ENCODE measurements at places on chromosomes 16 and 17.

DNA sequence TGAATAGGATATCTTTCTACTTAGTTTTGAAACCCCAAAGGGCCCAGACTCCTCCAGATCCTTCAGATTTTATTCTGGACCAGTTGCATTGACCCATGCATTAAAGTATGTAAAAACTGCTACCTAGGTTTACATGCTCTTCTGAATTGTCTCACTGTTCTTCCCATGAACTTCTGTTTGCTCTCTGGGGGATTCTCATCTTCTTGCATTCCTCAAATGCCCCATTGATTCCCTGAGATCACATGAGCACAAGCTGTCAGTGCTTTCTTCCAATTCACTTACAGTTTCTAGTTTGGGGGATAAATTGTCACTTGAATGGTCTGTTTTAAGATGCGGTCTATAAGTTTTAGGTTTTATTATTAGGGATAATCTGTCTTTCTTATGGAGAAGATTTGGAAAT, 188.9 kb upstream of the KIF2B start:
- DNase-seq, result no peak

DNA sequence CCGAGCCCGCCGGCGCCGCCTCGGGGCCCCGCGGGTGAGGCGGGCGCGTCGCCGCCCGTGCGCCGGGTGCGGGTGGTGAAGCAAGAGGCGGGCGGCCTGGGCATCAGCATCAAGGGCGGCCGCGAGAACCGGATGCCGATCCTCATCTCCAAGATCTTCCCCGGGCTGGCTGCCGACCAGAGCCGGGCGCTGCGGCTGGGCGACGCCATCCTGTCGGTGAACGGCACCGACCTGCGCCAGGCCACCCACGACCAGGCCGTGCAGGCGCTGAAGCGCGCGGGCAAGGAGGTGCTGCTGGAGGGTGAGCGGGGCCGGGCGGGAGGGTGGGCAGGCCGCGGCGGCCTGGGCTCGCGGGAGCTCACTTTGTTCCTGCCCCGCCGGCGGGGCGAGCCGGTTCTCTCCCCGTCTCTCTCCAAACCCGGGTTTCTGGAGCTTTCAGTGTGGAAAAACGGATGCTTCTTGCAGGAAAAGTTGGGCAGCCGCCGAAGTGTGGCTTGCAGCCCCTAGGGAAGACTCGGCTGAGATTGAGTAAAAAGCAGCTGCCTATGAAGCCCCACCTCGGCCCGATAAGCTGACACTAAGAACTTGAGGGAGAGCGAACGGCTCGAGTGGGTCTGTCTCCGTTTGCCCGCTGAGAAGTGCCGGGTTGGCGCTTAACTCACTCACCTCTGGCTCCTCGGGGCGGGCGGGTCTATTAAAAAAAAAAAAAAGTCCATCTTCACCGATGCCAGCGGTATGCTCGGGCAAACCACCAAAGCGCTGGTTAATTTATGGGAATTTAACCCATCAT, 677 bp downstream of the SNTB2 start:
- no peak for DNase-seq

DNA sequence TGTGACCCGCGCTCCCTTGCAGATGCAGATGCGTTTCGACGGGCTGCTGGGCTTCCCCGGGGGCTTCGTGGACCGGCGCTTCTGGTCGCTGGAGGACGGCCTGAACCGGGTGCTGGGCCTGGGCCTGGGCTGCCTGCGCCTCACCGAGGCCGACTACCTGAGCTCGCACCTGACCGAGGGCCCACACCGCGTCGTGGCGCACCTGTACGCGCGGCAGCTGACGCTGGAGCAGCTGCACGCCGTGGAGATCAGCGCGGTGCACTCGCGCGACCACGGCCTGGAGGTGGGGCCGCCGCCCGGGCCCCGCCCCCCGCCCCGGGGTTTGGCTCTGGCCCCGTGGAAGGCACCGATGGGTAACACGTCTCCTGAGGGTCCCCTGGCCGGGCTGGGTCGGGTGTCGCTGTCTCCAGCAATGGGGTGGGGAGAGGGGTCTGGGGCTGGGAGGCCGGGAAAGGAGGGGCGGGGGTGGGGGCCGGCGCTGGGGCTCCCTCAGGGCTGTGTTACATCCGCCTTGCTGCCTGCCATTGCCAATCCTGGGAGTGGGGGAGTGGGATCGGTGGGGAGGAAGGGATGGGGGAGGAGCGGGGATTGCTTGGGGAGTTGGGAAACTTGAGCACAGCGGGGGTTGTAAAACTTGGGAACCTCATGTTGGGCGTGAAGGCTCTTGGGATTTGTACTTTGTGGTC, 737 bp downstream of the NUDT16L1 start:
- no peak for DNase-seq

GRCh38 chr16:47872225-47872624, 283.6 kb downstream of the ABCC12 start:
- DNase-seq, result no peak

DNA sequence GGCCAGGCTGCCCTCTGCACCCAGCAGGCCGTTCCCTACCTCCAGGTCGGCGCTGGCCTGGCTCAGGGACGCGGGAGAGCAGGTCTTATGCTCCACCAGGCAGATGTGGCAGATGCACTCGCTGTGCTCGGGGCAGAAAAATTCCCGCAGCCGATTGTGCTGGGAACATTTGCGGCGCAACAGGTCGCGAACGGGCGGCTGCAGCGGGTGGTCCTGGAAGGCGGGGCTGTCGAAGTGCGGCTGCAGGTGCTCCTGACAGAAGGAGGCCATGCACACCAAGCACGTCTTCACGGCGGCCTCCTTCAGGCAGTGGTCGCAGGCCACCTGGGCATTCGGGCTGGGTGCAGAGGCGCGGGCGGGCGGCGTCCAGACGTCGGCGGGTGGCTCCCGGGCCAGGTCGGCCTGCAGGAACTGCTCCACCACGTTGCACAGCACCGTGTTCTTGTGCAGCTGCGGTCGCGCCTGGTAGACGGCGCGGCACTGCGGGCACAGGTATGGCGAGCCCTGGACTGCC, 439 bp downstream of the TRIM25 start:
- no peak for DNase-seq

DNA sequence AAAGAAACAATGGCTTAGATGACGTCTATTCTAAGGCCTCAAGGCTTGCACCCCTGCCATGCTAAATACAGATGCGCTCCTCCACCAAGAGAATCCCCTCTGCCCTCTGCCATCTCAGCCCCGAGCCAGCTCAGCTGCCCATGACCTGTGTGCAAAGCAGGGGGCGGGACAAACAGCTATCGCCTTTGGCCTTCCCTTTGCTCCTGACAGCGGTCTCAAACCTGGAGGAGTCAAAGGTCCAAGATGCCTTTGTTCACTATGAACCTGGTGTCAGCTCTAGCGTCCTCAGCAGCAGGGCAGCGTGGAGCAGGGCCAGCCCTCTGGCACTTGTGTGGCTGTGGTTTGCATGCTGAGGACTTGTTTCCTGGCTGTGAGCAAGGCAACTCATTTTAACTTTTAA, 12.3 kb downstream of the SLX4 start:
- no peak for DNase-seq

- DNase-seq, result no peak
Measured at GRCh38 chr17:6677158-6677831, 25.7 kb downstream of the C17orf100 start.

DNA sequence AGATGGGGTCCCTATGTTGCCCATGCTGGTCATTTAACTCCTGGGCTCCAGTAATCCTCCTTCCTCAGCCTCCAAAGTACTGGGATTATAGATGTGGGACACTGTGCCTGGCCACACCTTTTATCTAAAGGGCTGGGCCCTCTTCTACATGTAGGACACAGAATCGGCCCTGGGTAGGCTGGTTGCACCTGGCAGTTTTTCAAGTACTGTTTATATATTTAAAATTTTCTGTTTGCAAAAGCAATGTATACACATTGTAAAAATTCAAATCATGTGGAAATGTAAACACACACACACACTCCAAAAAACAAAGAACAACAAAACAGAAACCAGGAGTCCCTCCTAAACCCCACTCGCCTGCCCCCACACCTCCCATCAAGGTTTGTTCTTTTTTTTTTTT, 28.1 kb upstream of the SIAH1 start:
- no peak for DNase-seq

GRCh38 chr16:8720080-8720966, 45.9 kb downstream of the ABAT start:
- no peak for DNase-seq

DNA sequence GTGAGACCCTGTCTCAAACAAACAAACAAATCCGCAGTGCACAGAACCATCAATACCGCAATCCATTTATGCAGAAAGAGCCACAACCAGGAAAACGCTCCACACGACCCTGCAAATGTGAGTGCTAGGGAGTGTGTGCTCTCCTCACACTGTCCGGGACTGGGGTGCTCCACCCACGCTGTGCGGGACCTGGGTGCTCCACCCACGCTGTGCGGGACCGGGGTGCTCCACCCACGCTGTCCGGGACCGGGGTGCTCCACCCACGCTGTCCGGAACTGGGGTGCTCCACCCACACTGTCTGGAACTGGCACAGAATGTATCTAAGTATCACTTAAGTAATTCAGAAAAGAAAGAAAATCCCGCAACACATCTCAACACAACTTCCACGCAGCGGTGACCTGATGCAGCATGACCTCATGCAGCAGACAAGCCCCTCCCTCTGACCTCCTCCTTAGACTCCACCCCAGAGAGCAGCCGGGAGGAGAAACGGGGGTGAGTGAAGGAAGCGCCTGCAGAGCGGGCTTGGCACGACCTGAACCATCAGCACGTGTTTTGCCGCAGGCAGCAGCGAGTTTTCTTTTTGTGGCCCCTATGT, 38.5 kb downstream of the ZNF276 start:
- DNase-seq, result no peak

DNA sequence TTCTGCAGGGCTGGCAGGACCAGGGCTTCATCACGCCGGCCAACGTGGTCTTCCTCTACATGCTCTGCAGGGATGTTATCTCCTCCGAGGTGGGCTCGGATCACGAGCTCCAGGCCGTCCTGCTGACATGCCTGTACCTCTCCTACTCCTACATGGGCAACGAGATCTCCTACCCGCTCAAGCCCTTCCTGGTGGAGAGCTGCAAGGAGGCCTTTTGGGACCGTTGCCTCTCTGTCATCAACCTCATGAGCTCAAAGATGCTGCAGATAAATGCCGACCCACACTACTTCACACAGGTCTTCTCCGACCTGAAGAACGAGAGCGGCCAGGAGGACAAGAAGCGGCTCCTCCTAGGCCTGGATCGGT, 1.4 kb downstream of the CDK5R1 start:
- DNase-seq, result no peak

GRCh38 chr17:49255125-49255524, 24.5 kb upstream of the PHOSPHO1 start:
- DNase-seq, result no peak

DNA sequence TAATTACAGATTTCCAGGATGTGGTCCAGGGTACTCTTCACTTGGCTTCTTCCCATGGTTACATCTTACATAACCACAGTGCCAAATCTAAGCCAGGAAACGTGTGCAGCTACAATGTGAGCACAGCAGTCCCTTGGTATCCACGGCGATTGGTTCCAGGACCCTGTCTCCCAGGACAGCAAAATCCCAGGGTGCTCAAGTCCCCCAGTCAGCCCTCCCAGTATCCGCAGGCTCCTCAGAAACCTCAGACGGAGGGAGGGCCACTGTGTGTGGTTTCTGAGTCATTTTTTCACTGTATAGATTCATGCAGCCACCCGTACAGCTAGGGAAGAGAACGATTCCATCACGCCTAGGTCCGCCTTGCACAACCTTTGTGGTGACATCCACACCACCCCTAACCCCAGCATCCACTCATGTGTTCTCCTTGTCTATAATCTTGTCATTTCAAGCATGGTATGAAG, 11.1 kb upstream of the ATP2C2 start:
- DNase-seq, result peak; percentile 85

GRCh38 chr17:249236-249993, 68.0 kb upstream of the DOC2B start:
- DNase-seq, result no peak

- no peak for DNase-seq
Measured at GRCh38 chr17:6491071-6491700, 46.9 kb downstream of the PIMREG start.

- DNase-seq, result no peak
Measured at GRCh38 chr17:71375948-71376347, 744.9 kb upstream of the SOX9 start.

DNA sequence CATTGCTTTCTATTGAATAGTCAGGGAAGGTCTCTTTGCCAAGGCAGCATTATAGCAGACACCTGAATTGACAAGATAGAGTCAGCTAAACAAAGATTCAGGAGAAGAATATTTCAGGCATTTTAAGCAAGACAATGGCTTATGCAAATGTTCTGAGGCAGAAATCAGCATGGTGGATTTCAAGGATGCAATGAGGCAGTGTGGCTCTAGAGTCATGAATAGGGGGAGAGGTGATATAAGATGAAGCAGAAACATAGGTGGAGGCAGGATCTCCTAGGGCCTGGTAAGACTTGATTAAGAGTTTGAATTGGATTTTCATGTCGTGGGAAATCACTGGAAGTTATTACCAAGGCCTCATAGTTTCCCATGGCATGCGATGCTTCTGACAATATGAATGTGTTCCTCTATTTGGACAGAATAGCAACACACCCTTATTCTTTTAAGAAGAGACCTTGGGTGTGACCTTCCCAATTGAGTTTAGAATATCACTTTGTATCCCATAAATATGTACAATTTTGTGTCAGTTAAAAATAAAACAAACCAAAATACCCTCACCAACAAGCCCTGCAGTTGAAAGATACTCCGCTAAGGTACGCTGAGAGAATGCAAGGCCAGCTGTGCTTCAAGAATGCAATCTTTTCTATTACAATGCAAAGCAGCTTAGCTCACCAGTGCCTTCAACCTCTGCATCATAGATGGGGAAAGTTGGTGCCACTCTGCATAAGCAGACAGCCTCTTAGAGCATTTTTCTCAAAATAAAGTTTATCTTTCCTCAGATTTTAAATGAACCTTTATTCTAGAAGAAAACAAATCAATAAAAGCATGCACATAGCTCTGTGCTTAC, 139.6 kb upstream of the SALL1 start:
- DNase-seq, result no peak

GRCh38 chr16:49833085-49833484, 22.8 kb downstream of the ZNF423 start:
- no peak for DNase-seq

DNA sequence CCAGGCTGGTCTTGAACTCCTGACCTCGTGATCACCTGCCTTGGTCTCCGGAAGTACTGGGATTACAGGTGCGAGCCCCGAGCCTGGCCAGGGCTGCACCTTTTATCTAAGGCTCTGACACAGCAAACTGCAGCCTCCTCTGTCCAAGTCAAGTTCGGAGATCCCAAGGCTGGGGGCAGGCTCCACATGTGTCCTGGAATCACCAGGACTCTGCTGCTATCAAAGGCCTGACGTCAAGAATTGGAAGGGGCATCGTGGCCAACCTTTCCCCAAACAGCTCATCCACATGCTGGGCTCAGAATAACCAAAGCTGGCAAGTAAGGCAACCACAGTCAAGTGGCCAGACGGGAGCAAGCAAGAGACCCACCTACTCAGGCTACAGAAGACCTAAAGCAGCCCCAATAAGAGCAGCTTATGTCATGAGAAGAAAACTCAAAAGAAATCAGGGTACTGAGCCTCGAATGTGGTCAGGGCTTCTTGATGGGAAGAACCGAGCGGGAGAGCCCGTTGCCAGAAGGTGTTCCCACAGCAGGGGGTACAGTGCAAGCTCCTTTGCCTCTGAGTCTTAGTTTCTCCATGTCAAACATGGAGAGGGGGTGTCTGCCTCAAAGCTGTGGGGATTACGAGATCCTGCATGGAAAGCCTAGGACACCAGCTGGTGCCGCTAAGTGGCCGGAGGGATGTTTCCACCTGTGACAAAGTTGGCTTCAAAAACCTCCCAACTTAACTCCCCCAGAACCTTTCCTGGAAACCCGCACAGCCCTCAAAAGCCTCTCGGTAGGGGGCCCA, 7.9 kb downstream of the MYBBP1A start:
- DNase-seq, result no peak

- no peak for DNase-seq
Measured at GRCh38 chr16:56956076-56956475, 5.7 kb upstream of the CETP start.

- no peak for DNase-seq
Measured at GRCh38 chr17:33046361-33047255, 55.0 kb downstream of the SPACA3 start.

All from AML-193 (cell line).